ENCODE measurements at places on chromosomes 1 and 21.

GRCh38 chr1:22096463-22096862 is 44.0 kb downstream of the CDC42 start:
- DNase-seq = no peak

GRCh38 chr1:63632110-63632509 is 38.9 kb downstream of the PGM1 start:
- no peak for DNase-seq

DNA sequence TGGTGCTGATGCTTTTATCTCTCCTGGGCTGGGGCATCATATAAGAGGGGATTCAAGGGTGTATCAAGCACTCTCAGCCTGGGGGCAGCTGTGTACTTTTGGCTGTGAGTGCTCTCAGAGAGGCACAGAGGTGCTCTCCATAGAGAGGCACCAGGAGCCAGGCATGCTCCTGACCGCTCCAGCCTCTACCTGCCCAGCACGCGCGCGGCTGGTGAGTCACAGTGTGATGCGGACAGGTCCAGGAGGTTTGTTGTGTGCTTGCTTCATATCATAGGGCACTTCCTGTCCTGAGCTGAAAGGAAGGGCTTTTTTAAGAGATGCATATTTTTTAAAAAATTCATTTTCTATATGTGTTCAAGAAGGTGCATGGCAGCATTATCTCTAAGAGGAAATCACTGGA is 93.6 kb upstream of the BCAR3 start:
- no peak for DNase-seq

GRCh38 chr1:64021066-64021465 is 182.4 kb upstream of the UBE2U start:
- DNase-seq = no peak

- no peak for DNase-seq
These were observed 26.5 kb downstream of the HMGCS2 start for GRCh38 chr1:119742202-119742601.
